Temporal lobe (tissue), 4 donors: ENCODE measurements at places on chromosomes 12 and 14. TPM values are rescaled to one million over a fixed set of nuclear protein-coding genes. Genes with fewer than 3 reads are reported as not detected.

RBM19 gene
- 18.9 TPM for total RNA-seq

IFNG-AS1 gene
- total RNA-seq = not detected

FOXG1 gene
- 54.8 TPM for total RNA-seq

TMEM233 gene
- total RNA-seq = not detected

RND1 gene
- total RNA-seq = 27.5 TPM

IGF1 gene
- total RNA-seq = 3.9 TPM

OAS2 gene
- 0.98 TPM for total RNA-seq

MNAT1 gene
- total RNA-seq = 57.0 TPM

B4GALNT3 gene
- total RNA-seq = 1.5 TPM

OR6C74 gene
- not detected for total RNA-seq

DAO gene
- not detected for total RNA-seq

HOXC9 gene
- total RNA-seq = not detected

LRRC43 gene
- total RNA-seq = 0.98 TPM

CD163L1 gene
- 1.5 TPM for total RNA-seq

ADAM21 gene
- total RNA-seq = not detected

EFS gene
- total RNA-seq = 11.1 TPM

NID2 gene
- 11.8 TPM for total RNA-seq

LTBR gene
- 0.98 TPM for total RNA-seq

GPR84 gene
- total RNA-seq = not detected

NFATC4 gene
- 2.5 TPM for total RNA-seq

SDR9C7 gene
- total RNA-seq = 0.25 TPM

OASL gene
- under 0.01 TPM for total RNA-seq

ZNF385A gene
- total RNA-seq = 2.0 TPM

RAPGEF3 gene
- total RNA-seq = 6.9 TPM

OR6S1 gene
- not detected for total RNA-seq

CLEC4D gene
- not detected for total RNA-seq

ASCL1 gene
- total RNA-seq = 8.6 TPM

PLEKHD1 gene
- total RNA-seq = 0.49 TPM
